NCI-H526 (cell line): ENCODE measurements at places on chromosomes 5 and 9.

DNA sequence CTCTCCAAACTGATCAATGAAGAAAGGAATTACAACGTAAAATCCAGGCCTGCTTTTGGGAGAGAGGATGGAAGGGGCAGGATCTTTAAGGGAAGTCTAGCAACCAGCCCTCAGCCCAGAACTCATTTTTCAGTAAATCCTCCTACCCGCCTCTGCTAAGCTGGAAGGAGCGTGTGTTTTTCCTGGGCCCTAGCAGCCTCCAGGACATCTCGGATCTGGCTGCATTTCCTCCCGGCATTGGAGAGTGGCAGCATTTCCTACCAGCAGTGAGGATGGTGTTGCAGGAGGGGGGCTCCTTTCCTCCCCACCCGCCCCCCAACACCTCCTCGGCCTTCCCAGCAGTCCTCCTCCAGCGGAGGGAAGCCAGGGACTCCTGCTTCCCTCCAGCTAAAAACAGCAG, 54.5 kb downstream of the DCP2 start:
- no peak for DNase-seq

GRCh38 chr9:20353931-20354652, 268.2 kb downstream of the MLLT3 start:
- DNase-seq, result no peak

GRCh38 chr5:156526081-156526925, 199.3 kb downstream of the SGCD start:
- DNase-seq, result no peak

DNA sequence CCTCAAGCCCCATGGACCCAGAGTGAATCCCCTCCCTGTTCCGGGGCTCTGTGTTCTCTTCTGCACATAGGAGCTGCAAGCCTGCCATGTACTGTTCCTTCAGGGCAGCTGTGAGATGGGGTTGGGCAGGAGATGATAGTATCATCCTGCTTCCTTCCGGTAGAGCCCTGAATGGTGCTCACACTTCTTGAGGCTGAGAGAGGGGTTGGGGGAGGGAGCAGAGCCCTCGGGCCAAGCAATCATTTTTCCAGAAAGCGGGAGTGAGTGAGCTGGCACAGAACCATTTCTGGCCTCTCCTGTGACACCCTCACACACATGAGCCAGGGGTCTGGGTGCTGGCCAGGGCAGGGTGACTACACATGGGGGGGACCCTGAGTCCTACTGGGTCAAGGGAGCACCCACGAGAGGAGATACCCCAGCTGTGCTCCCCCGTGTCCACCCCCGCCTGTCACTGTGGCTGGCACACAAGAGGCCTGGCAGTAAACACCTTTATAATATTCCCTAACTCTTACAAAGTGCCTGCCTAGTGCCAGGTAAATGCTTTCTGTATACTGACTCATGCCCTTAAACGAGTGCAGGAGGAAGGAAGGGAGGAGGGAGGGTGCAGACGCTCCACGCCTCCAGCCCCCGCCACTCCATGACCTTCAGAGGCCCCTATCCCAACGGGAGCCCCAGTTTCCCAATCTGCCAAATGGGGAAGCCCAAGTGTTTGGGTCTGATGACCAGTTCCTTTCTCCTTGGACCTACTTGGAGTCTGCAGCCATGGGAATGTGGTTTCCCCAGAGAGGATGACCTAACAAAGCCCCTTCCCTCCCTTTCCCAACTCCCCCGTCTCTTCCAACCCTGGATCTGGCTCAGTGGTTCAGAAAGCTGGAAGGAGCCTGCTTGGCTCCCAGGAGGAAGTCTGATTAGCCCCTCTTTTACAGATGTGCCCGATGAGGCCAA, 15.5 kb downstream of the AKNA start:
- no peak for DNase-seq

GRCh38 chr5:150309101-150309885, 6.6 kb upstream of the ARSI start:
- DNase-seq, result no peak

- no peak for DNase-seq
These were observed 142.1 kb downstream of the GPBP1 start for GRCh38 chr5:57315941-57316340.

DNA sequence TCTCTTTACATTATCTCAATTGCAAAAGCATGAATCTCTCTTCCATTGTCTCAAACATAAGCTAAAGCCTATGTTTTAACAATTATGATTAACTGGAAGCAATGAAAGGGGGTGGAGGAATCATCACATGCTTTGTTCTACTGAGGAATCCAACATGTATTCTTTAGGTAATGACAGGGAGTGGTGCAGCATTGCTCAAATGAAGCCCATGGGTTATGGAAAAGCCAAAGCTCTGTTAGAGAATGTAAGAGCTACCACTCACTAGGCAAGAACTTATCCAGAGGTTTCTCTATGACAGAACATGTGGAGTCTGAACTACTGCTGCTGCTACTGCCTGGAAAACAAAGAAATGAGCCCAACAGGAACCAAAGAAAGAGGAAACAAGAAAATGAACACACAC, 28.7 kb downstream of the KIF3A start:
- DNase-seq, result no peak

GRCh38 chr9:6822696-6823095, 64.9 kb downstream of the KDM4C start:
- DNase-seq, result no peak

GRCh38 chr5:67305913-67306710, 109.5 kb upstream of the CD180 start:
- no peak for DNase-seq

DNA sequence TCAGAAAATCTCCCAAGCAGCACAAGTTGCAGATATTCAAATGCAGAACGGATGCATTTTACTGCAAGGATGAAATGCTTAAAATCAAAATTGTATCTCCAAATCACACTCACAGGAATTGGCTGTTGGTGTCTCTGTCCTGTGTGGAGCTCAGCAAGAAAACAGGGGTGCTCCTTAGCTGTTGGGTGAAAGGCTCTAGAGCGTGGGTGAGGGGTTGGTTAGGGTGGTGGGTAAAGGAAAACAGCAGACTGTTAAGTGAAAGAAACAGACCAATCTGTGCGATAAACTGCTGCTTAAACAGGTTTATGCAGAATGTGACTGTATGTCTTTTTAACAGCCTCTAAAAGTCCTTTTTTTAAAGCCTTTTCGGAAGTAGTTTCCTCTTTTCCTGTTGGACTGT, 19.8 kb downstream of the CDH6 start:
- DNase-seq, result no peak

- no peak for DNase-seq
These were observed 18.2 kb upstream of the MLANA start for GRCh38 chr9:5872511-5872910.

DNA sequence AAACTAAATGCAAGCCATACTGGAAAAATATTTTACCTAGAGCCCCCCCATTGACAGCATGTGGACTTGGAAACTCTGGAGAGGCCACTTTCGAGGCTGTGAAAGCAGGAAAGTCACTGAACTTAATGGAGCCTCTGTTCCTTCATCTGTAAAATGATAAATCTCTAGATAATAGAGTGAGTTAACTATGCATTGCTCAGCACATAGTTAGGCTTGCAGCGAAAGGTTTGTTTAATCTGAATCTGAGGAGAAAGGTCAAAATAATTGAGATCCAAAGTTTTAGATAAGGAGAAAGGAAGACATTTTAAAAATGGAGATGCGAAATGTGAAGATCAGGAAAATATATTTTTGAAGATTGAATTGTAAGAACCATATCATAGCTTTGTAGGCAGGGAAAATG, 4.6 kb downstream of the PCSK5 start:
- no peak for DNase-seq

DNA sequence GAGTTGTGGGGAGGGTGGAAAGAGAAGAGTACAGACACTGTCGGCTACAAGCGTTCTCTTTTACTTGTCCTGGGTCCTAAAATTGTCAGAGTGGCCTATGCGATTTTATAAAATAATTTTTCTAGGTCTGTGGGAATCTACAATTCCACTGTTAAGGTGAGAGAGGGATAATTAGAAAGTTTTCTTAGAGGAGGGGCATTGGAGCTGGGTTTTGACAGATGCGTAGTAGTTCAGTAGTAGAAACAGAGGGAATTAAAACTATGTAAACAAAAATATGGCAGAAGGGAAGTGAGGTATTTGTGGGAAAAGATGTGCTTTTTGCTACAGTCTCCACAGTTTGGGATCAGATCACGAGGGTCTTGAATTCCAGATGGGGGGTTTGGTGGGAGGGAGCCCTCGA, 129.1 kb upstream of the SHB start:
- no peak for DNase-seq

GRCh38 chr5:58317009-58317408, 142.9 kb downstream of the PLK2 start:
- DNase-seq, result no peak

DNA sequence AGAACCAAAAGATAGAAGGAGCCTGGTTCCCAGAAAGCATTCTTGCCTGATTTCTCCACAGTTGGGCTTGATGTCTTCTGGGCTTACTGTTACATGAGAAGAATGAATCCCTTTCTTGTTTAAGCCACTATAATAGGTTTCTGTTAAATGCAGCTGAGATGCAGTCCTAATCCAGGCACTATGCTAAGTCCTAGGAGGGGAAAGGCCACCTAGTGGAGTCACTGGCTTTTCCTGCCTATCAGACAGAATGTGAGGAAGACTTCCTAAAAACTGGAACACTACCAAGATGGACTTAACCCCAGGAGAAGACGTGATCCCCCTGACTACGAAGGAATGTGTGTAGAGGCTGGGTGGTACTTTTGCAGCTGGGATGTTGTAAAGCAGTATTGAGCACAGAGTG, 34.3 kb upstream of the FSD1L start:
- peak; percentile 26 for DNase-seq

DNA sequence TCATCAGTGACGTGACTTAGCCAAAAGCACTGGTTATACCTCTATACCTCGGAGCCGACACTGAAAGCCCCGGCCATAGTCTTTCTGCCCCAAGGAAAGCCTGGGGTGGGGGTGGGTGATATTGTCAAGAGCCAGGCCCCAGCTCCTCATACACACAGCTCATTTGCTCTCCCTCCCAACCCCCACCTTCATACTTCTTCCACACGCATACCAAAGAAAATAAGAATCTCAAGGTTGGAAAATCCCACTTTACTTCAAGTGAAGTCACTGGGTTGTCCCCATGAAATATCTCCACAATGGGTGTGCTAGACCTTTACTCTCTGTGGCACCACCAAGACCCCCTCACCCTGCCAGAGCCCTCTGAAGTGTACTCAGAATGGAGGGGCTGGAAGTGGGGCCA, 27.1 kb upstream of the MGAT1 start:
- no peak for DNase-seq

GRCh38 chr9:129121483-129121882, 10.3 kb downstream of the PTPA start:
- no peak for DNase-seq

DNA sequence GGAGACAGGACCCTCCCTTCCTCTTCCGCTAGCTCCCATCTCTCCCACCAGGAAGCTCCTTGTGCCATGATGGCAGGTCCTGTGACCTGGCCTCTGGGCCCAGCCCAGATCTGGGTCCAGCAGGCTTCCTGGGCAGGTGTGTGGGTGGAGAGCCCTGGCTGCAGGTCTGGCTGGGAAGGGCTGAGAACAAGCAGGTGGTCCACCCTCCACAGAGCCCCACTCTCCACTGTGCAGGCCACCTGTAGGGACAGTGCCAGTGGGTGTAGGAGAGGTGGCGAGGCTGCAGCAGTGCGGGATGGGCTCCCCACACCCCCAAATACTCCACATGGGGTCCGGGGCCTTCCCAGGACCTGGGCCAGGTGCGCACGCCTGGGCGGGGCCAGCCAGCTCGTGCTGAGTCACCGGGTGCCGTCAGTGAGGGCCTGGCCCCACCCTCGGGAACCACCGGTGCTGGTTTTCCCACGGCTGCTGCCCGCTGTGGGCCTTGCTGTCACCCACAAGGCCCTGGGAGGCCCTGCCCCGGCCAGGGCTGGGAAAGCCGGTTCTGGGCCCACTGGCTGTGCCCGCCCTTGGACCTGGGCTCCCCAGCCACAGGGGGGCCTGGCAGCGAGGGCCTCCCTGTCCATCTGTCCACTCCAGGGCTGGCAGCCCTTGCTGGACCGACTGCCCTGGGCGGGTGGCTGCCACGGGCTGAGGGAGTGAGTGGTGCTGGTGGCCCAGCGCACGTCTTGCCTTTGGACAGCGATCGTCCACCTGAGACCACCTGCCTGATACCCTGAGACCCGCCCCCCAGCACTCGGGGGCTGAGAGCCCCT, 9.3 kb upstream of the NRARP start:
- DNase-seq, result no peak

DNA sequence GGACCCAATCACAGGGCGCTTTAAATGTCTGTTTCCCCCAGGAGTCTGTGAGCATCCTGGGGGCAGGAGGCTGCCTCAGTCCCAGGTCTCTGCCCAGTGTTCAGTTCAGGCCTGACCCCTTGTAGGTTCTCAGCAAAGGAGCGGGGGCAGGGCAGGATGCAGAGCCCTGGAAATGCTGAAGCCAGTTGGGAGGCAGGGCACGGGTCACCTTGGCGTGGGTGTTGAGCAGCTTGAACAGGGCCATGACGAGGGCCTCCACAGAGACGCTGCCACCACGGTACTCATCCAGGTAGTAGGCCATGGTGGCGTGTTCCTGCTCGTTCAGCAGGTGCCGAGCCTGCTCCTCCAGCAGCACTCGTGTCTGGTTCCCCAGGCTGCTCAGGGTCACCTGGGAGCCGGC, 36.3 kb upstream of the AKNA start:
- DNase-seq, result no peak

GRCh38 chr9:127945338-127945737, 7.7 kb upstream of the DPM2 start:
- DNase-seq, result no peak

- no peak for DNase-seq
These were observed 62.8 kb downstream of the CDC14B start for GRCh38 chr9:96556701-96557461.

- no peak for DNase-seq
These were observed 165.9 kb downstream of the ARSB start for GRCh38 chr5:78819166-78819565.

DNA sequence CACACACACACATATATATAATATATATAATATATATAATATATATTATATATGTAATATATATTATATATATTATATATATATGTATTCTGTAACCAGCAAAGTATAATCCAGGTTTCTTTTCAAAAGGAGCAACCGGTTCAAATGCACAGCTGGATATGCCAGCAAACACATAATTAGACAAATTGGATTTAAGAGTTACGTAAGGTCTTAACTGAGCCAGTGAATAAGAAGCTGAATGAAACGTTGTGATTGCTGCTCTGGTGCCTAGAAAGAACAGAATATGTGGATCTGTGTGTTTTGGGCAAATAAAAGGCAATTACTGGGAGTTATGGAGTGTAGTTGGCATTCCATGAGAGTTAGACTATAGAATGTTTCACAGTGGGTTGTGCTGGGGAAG, 178.1 kb downstream of the SLF1 start:
- DNase-seq, result no peak
